ENCODE measurements at places on chromosomes 3 and 15. TPM values are rescaled to one million over a fixed set of nuclear protein-coding genes. Genes with fewer than 3 reads are reported as not detected.

- DNase-seq: no peak
Observed at GRCh38 chr3:1717524-1717923, 381.1 kb upstream of the CNTN4 start.

GRCh38 chr3:66854601-66855151, 143.4 kb upstream of the KBTBD8 start:
- DNase-seq: no peak

- DNase-seq: no peak
Observed at GRCh38 chr3:117853923-117854668, 1144.5 kb downstream of the TUSC7 start.

- DNase-seq: no peak
Observed at GRCh38 chr3:14847613-14848541, 29.1 kb downstream of the FGD5 start.

GRCh38 chr15:42133886-42134502, 22.4 kb downstream of the PLA2G4F start:
- no peak for DNase-seq

- DNase-seq: no peak
Observed at GRCh38 chr3:122067214-122067550, 12.0 kb downstream of the CD86 start.

DNA sequence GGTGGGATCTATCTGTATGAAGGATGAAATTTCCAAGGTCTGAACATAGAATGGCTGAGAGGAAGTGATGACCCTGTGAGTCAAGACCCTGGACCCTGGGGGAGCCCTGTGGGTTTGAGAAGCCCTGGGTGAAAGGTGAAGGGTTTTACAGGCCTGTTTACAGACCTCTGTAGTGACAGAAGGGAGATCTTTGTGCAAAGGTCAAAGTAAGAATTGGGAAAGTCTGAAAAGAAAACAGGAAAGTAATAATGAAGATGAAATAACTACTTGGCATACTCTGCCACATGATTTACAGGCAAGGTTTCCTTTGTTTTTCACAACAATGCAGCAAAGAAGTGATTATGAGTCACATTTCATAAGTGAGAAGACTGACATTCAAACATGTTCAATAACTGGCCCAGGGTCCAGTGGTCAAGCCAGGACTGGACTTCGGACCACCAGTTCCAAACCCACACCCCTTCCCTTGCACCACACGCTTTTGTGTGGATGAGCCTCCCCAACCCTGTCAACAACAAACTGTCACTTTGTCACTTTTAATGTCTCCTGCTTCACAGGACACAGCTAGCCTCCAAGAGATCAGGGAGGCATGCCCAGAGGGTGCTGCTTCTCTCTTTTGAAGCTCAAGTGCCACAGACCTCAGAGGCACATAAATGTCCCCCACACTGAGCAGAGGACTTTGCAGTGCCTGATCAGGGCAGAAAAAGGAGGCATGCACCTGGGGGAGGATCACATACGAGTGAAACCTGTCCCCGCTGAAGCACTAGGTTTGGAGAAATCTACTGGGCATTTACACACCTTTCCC, 21.5 kb downstream of the CD86 start:
- no peak for DNase-seq

DNA sequence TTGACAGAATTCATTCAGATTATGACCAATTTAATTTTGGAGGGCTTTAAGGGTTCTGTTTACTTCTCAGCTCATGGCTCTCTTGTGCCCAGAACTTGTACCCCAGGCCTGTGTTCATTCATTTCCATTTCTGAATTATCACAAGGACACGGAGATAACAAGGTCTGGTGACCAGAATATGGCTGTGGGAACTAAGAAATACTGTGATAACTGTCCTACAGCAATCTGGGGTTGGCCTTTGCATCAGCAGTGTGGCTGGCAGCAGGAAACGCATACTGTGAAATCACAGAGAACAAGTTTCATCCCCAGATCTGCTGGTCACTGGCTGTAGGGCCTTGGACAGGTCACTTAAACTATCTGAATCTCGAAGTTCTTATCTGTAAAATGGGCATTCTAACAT, 41.8 kb upstream of the TPM1 start:
- no peak for DNase-seq

DNA sequence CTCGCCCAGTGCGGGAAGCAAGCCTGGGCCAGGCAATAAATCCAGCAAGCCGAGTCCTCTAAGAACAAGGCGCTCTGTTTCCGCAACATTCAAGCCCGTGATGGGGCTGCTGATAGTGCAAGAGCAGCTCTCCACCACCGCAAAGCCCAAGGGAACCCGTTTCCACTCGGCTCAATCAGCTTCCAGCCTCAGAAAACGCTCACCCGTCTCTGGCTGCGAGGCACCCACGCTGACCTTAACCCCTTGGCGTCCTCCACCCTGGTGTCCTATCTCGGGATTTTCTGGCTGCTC, 17.8 kb downstream of the SPATA12 start:
- DNase-seq: peak; percentile 91

DNA sequence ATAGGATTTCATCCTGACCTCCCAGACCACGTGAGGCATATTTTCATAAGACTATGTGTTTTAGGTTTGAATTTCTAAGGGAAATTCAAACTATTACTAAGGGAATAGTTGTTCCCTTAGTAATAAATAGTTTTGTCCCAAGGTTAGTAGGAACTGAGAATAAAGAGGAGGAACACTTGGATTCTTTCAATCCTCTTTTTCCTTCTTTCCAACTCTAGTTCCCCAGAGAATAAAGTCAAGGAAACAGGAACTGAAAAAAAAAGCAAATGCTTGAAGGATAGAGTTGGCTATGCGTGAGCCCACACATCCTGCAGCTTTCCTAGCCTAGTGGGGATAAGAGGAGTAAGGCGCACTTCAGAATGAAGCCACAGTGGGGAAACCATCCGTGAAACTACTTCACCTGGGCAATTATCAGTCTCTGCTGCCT, 312.1 kb upstream of the TGFBR2 start:
- DNase-seq: no peak

GRCh38 chr15:42072141-42072685, 22.1 kb downstream of the PLA2G4D start:
- DNase-seq: peak; percentile 51

GRCh38 chr3:29463304-29463703, 182.4 kb downstream of the RBMS3 start:
- no peak for DNase-seq

DNA sequence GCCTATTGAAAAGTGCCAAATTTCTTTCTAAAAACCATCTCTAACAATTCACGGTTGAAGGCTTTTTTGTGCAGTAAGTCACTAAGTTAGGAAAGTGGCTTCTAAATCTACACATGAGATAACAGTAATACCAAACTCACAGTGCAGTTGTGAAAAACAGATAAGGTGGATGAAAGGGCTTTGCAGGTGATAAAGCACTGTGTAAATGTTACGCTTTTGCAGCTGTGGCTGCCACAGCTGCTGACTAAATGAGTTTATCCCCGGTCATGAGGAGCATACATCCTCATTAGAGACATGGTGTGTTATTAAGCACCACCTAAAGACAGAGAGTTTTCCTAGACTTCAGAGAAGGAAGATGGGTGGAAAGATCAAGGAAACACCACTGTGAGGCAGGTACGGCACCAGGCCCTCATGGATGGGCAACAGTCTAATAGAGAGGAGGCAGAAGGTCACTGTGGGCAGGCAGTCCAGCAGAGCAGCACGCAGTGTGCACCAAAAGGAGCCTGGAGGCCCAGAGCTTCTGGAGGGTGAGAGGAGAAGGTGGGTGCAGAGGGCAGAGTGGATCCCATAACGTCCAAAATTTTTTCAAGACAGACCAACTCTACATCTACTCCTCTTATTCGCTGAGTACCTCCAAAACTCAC, 68.5 kb downstream of the FMN1 start:
- no peak for DNase-seq

DNA sequence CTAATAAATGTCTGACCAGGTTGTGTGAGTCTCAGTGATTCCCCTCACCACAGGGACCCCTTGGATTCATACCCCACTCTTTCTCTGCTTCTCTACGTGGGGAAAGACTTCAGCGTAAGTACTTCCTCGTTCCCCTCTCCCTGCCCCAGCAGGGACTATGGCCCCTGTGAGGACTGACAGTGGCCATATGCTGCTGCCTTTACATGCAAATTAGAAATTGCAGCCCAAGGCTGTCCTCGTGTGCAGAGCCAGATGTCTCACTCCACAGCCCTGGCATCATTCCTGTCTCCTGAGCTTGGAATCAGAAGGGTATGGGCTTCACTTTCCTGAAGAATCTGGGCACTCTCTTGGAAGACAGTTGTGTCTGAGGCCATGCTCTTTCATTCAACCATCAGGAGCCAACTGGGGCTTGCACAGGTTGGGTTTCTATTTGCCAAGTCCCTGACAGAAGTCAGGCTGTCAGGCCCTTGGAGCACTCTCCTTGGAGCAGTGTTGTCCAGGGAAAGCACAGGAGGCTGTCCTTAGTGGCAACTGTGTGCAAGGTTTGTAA, 30.5 kb upstream of the IQCF2 start:
- no peak for DNase-seq

GRCh38 chr15:51770902-51771301, 19.5 kb downstream of the TMOD2 start:
- DNase-seq: no peak

DNA sequence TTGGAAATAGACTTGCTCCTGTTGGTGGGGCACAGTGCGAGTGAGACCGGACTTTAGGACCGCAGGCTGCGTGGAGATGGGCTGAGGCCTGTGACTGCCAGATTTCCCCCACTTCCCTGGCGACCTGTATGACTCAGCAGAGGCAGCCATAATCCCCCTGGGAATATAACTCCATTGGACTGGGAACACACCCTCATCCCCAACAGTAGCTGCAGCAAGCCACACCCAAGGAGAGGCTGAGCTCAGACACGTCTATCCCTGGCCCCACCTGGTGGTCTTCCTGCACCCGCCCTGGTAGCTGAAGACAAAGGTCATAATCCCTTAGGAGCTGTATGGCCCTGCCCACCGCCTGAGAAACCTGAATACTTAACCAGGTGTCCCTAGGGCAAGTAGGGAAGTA, 42.6 kb downstream of the DZIP1L start:
- DNase-seq: no peak

DNA sequence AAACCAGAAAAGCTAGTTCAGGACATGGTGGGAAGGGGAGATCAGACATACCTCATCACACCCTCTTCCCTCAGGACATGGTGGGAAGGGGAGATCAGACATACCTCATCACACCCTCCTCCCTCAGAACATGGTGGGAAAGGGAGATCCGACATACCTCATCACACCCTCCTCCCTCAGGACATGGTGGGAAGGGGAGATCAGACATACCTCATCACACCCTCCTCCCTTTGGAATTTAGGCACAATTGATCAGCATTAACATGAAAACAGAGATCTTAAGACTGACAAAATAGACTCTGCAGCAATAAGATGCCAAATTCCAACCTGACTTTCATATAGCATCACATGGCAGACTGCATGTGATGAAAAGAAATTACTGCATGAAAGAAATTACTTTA, 412.7 kb upstream of the ZNF717 start:
- no peak for DNase-seq

DNA sequence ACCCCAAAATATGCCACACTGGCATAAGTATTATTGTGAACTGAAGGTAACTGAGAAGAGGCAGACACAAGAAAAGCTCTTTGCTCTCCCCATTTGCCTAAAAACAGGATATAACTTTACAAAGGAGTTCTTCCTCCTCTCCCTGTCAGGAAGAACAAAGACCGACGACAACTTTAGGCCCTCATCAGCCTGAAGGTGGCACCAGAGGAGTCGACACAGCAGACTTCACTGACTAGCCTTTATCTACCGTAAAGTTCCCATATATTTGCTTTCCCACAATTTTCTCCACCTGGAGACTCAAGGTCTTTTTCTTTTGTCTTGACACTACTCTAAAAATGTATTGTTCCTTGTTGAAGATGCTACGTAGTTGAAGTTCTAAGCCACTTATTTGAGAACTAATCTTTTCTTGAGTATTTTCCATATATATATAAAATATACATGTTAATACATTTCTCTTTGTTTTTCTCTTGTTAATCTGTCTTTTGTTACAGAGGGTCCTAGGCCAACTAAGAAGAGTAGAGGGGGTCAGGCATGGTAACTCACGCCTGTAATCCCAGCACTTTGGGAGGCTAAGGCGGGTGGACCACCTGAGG, 16.2 kb upstream of the XIRP1 start:
- DNase-seq: no peak

- DNase-seq: no peak
Observed at GRCh38 chr3:169660709-169661360, 2.7 kb downstream of the MECOM start.

- no peak for DNase-seq
Observed at GRCh38 chr15:82942691-82943090, 9.8 kb downstream of the HOMER2 start.

DNA sequence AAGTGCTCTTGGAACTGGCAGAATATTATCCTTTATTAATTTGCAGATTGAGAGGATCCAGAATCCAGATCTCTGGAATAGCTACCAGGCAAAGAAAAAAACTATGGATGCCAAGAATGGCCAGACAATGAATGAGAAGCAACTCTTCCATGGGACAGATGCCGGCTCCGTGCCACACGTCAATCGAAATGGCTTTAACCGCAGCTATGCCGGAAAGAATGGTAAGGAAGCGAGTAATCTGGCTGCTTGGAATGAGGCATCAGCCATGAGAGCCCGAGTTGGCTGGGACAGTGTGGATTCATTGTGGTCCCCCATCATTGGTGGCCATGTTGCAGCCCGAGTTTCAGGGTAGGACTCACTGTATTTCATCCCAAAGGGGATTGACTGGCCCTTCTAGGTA, 47.1 kb downstream of the PARP14 start:
- DNase-seq: no peak

GRCh38 chr3:8128686-8129085, 372.9 kb upstream of the LMCD1 start:
- DNase-seq: no peak

- no peak for DNase-seq
Observed at GRCh38 chr15:39273717-39274411, 307.0 kb upstream of the THBS1 start.

DNA sequence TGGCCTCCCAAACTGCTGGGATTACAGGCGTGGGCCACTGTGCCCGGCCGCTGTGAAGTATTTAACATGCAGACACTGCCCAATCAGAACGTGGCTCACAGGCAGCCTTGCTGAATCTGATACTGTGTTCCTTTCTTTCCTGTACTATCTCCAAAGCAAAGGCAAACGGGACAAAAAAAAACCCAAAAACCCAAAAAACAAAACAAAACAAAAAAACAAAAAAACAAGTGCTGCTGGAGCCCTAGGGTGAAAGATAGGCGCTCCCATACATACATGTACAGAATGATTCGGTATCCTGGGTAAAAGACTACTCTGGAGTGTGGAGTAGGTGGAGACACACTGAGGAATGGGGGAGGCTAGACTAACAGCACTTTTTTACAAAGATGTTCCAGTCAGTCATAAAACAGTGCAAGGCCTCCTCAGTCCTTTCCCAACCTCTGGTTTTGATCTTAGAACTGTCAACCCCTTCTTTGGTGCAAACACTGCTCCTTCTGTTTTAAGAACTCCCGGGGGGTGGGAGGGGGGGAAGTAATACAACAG, 7.7 kb upstream of the MAP1A start:
- no peak for DNase-seq

Gene CYP1A1
- 4.2 TPM for total RNA-seq

Gene DIS3L
- total RNA-seq: 15.8 TPM

Gene GOLGA8S
- not detected for total RNA-seq

Gene ACTC1
- total RNA-seq: 0.51 TPM

Gene AHSG
- not detected for total RNA-seq

Gene CCR9
- not detected for total RNA-seq

Gene CDC25A
- 0.98 TPM for total RNA-seq

Gene MYL3
- 1.4 TPM for total RNA-seq

Gene SLC2A2
- total RNA-seq: not detected

Gene MDFIC2
- total RNA-seq: not detected

Gene ADAMTS17
- 4.2 TPM for total RNA-seq

Gene CHRD
- total RNA-seq: 2.3 TPM

Gene EPHB3
- total RNA-seq: 84.5 TPM

Gene RAD18
- total RNA-seq: 4.7 TPM

Gene BCL2A1
- 1.1 TPM for total RNA-seq

Gene SCN11A
- 0.11 TPM for total RNA-seq
